ENCODE measurements at places on chromosomes 6 and 20. TPM values are rescaled to one million over a fixed set of nuclear protein-coding genes. Genes with fewer than 3 reads are reported as not detected.
A peak's percentile ranks its signal among the peaks of the same experiment; 100 is the strongest.

DNA sequence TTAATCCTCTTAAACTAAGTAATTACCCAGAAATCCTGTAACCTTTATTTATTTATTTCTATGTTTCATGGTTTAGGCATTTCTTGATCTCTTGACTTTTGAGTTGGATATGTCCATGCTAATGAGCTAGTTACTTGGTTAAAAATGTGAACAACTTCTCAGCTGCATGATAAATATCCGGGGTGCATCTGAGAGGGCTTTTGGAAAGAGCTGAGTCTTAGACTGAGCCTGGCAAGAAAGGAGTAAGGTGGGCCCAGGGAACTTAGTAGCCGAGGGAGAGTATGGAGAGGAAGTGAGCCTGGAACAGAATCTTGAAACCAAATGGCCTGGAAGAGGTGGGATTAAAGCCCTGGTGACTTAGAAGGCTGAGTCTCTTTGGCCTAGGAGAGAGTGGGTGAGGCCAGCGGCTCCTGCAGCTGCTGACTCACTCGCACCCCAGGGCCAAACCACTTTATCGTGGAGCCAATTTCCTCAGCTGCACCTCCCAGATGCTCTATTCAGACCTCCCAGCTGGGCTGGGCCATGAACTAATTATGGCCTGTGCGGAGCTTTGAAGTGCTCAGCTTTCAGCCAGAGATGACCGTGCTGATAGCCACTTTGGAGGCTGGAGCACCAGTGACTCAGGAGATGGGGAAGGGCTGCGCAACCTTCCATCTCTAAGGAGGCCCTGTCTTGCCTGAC is 19.1 kb downstream of the TGM3 start:
- DNase-seq: peak; percentile 81

GRCh38 chr6:30555816-30556065 is 548 bp downstream of the GNL1 start:
- DNase-seq: no peak

Gene PBOV1
- total RNA-seq: not detected

Gene ADGB
- total RNA-seq: not detected

Gene SIRT5
- 12.4 TPM for total RNA-seq

DNA sequence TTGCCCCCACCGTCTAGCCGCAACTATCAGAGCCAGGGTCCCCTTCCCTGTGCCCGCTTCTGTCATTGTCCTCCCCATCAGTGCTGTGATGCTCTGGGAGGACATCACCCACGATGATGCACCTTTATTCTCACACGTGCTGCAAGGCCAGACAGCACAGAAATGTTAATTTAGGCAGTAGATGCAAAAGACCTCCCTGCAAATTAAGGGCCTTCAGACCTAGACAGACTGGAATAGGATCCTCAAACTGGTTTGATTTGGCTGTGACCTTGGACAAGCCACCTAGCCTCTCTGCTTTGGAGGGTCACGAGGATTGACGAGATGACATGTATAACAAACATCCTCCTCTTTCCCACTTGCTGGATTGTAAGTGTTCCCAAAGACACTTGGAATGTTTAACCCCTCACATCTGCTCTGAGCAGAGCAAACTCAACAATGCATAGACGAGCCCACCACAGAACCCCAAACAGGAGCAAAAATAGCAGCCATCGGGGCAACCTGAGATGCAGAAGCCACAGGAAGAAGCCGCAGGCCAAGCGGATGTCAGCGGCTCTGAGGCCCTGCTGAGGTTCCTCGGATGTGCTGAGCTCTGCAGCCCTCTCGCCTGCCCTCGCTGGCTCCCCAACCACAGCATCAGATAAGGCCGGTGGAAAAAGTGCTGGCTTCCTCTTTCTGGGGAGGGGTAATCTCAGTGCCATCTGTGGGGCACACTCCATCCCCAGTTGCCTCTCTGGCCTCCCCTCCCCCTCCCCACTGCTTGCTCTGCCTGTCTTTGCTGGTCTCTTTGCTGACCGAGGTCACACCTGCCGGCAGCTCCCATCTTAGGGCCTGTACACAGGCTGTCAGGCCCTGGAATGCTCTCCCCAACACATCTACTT is 35.3 kb downstream of the TOX2 start:
- DNase-seq: no peak

DNA sequence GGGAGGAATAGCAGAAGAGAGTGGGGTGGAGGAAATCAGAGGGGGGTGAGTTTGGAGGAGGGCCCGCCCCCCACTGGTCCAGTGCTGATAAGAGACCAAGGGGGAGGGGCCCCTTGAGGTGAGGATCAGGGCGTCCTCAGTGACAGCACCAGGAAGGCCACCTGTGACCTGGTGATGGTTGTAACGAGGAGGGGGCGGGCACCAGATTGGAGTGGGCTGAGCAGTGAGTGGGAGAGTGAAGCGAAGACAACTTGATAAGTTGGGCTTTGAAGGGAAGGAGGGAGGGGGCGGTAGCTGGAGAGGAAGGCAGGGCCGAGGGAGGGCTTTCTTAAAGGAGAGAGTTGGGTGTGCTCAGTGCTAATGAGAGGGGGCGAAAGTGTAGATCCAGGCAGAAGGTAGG is 30.7 kb downstream of the CDH22 start:
- DNase-seq: no peak

GRCh38 chr6:3310051-3310448 is 51.3 kb downstream of the PSMG4 start:
- DNase-seq: no peak

GRCh38 chr6:44415449-44415848 is 27.9 kb downstream of the CDC5L start:
- no peak for DNase-seq

DNA sequence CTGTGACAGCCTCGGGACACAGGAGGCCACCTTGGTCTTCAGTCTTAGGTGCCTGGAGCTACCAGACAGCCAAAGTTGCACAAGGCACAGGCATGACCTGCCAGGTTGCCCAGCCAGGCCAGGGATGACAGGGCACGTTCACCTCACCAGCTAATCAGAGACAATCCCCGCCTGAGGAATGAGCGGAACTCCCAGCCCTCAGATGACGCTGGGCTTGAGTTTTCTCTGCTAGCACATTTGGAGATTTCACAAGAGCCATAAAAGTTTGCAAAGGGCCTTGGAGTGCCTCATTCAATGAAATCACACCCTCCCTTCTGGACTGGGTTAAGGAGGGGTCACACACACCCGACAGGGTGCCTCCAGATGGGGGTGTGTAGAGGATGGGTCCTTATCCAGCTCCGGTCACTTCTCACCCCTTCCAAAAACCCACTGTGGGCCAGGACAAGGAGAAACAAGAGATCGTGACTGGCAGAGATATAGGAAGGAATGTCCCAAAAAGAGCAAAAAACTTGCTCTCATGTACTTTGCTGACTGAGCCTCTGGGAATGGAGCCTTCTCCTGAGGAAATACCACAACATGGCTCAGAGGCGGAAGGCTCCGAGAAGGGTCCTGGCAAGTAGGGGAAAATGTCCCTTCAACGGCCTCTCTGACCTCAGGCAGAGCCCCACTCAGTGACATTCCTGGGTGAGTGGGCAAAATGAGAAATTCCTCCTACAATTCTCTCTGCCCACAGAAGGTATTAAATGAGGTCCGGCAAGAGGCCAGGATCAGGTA is 121.6 kb downstream of the ISM1 start:
- DNase-seq: no peak

DNA sequence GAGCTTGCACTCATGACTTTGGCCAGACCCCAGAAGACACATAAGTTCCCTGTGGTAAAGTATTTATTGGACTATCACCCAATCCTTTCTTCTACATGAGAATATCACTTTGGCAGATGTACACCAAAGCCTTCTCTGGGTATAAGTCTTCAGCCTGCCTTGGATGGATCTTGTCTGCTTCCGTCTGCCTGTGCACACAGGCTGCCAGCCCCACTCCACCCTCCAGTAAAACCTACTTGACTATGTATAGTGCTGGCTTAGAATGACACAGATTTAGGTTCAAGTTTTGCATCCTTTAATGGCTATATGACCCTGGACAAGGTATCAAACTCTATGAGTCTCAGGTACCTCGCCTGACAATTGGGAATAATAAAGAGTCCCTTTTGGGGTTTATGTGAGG is 63.4 kb downstream of the BACH2 start:
- DNase-seq: no peak

DNA sequence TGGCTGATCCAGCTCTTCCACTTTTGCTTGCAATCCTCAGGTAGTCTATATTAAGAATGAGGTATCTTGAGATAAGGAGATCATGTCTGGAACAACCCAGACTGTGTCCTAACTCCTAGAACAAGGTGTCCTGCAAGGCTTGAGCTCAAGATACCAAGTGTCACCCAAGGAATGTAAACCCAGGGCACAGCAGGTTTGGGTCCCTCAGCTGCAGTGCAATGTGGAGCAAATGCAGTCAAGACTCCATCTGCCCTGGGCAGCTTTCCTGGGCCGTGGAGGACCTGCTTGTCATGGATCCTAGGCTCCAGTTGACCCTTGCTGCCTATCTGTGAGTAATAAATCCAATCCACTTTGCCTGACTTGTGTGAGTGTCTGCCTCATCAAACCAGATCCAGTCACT is 166.1 kb downstream of the OTOR start:
- no peak for DNase-seq

GRCh38 chr6:2732503-2733089 is 18.1 kb downstream of the MYLK4 start:
- no peak for DNase-seq

GRCh38 chr6:46932526-46933319 is 11.0 kb upstream of the ADGRF5 start:
- DNase-seq: peak; percentile 47

GRCh38 chr6:148367411-148368024 is 24.9 kb downstream of the SASH1 start:
- peak; percentile 42 for DNase-seq

All from mammary epithelial cell (primary cell).